Hair follicular keratinocyte (primary cell): ENCODE measurements at places on chromosomes 13 and 19. TPM values are rescaled to one million over a fixed set of nuclear protein-coding genes. Genes with fewer than 3 reads are reported as not detected.

DACT3 gene
- 0.23 and 0.27 TPM in 2 replicates for total RNA-seq

MISP gene
- 7.2 and 12.6 TPM in 2 replicates for total RNA-seq

DENND1C gene
- 0.11 TPM in 1 of 2 replicates, not detected in the other for total RNA-seq

ZNF569 gene
- 2.4 and 4.8 TPM in 2 replicates for total RNA-seq

COX6B2 gene
- 0.42 and 0.55 TPM in 2 replicates for total RNA-seq

KDM4B gene
- total RNA-seq: 7.2 and 13.1 TPM in 2 replicates

MUC16 gene
- not detected in 2 replicates for total RNA-seq

IFNL1 gene
- not detected in 2 replicates for total RNA-seq

LENG9 gene
- 4.5 and 8.2 TPM in 2 replicates for total RNA-seq

FCER2 gene
- total RNA-seq: not detected in 2 replicates
